Mucosa of descending colon (tissue), 3 donors: ENCODE measurements at places on chromosomes 5 and 9.

DNA sequence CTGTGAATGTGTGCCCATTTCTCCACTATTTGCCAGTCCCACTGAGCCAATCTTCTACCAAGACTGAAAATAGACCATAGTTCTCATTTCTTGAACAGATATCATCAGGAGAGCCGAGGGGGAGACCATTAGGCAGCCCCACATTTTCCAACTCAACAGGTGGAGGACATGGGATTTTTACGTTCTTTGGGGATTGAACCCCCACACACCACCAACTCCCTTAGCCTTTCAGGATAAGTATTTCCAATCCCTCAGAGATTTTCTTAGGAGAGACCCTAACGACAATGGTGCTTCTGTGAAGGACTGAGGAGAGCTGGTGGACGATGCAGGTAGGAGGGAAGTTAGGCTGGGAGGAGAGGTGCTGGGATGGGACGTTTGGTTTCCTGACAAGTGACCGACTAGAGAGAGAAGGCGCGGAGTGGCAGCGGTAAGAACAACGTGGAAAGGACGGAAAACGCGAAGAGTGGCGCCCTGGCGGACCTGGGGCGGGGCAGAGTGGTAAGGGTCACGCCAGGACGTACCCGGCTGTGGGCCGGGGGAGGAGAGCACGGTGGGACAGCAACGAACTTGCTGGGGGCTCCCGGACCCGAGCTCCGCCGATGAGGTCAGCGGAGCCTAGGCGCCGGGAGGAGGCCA, 681 bp upstream of the CHSY3 start:
- no peak for DNase-seq

DNA sequence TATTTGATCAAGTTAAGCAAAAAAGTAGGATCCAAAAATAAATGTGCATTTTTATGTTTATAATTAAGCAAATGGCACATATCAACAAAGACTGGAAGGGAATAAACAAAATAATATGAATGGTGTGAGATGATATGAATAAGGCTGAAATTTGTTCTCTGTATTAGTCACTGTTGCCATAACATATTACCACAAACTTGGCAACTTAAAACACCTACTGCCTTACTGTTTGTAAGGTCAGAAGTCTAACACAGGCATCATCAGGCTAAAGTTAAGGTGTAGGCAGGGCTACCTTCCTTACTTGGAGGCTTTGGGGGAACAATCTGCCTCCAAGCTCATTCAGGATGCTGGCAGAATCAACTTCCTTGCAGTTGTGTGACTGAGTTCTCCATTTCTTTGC, 19.3 kb downstream of the PGGT1B start:
- DNase-seq, result no peak

DNA sequence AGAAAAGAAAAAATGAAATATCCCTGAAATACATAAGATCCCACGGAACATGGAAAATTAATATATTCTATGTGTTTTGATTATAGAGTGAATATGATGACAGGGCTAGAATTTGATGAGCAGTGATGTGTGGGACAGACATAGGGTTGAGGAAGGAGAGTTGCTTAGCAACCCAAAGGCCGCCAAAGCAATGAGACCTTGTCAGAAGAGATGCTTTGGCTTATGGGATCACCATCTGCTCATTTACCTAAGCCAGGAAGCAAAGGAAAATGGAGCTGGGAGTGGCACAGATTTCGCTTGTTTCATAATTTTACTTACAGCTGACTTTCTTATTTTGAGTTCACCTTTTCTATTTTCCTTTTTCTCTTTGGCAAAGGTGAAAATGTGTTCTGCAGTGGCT, 20.9 kb upstream of the HAPLN1 start:
- DNase-seq, result no peak

- DNase-seq, result no peak
These were observed 27.0 kb downstream of the PTGES start for GRCh38 chr9:129725795-129726251.

GRCh38 chr5:150264667-150265603, 24.6 kb downstream of the CAMK2A start:
- DNase-seq, result no peak

- no peak for DNase-seq
These were observed 228.3 kb downstream of the PDE4D start for GRCh38 chr5:59665086-59665831.

DNA sequence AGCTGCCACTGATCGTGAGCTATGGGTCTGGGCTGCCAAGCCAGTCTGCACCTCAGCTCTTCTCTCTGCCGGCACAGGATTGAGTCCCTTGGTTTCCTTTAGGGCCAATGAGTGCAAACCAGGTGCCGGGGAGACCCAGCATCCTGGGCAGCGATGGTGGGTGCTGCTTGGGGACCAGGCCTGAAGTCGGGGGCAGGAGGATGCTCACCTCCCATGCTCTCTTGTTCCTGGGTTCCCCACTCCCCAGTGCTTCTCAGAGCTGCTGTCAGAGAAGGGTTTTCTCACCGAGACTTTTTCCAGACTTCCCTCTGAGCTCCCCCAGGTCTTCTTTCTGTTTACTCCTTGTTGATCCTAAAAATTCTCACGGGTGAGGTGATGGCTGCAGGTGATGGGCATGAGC, 61.2 kb downstream of the IRX1 start:
- DNase-seq, result no peak

DNA sequence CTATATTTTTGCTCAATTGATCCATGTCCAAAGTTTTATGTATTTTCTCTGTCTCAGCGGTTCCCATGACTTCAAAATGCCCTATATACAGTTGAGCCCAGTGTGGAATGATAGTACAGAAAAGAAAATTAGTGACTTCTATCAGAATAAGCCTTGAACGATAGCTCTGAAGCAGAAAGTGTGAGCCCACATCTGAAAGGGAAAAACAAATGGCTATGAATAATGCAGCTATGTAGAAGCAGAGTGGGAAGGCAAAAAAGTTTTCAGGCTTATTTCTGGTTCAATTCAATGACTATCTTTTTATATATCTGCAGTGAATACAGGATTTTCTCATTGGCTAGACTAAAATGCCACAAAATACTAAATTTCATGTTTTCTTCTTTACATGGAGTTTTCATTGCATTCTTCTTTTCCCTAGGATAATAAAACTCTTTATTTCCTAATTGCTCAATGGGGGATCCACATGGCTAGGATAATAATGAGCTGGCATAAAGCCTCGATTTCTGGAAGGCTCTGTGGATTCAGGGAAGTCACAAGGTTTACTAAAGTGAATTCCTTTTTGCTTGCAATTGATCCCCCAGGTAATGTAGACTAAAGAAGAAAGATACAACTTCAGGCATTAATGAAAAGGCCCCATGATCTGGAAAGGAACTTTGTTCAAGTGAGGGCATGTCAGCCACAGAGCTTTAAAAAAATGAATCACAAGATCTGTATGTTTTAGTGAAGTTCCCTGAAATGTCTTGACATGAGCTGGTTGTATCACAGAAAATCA, 377.0 kb upstream of the RIOK2 start:
- DNase-seq, result no peak

DNA sequence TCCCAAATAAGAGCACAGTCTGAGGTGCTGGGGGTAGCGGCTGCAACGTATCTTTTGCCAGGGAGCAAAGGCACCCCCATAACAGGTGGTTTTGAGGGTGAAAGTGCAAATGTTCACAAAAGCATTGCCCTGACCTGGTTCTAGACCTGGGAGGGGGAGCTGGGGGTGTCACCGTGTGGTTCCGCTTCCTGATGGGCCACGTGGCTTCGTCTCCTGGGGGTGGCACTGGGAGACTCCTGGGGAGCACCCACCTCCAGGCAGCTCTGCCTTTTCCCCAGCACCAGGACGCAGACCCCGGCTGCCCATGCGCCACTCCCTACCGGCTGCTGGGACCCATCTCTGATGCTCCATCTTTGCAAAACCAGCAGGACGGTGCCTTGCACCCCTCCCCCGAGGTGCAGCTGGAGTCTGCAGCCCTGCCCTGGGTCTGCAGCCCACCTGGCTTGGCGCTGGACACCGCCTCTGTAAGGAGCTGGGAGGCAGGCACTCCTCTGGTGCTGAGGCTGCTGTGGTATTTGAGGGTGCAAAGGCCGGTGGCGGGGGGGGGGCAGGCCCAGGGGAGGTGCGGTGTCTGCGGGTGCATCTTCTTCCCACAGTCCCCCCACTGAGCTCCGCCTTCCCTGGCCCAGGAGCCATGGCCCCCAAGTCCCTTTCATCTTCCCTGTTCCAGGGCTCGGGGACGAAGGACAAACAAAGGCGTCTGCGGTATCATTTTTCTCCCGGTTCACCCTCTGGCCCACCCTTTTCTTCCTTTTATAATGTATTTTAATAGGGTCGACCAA, 29.8 kb upstream of the RXRA start:
- DNase-seq, result no peak

DNA sequence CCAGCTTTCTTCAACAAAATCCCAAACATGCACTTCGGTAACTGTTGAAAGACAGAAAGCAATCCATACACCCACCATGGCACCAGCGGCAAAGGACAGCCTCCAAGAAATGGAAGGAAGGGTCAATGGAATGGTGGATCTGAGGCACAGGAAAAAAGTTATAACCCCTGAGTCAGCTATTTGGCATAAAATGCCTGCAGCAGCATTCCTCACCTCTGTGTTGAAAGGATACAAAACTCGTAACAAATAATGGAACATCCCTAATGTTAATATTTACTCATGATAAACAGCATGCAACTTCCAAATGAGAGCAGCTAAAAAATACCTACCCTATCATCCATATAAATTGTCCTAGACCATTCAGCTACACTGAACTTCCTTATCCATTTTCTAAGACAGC, 9.4 kb downstream of the FBXW11 start:
- DNase-seq, result no peak

GRCh38 chr9:133869674-133870405, 122.3 kb downstream of the VAV2 start:
- DNase-seq, result no peak

DNA sequence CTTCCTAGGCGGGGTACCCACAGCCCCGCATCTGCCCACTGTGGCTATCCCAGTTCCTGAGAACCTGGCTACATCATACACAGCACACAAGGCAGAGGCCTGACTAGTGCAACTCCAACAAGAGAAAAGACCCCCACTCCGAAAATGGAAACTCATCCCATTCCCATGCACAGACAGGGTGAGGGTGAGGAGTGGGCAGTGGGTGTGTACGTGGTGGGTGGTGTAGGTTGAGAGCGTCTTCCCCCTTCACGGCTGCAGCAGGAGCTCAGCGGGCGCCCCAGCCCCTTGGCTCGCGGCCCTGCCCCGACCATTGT, 501 bp upstream of the MAP1B start:
- DNase-seq, result no peak
